T-helper 2 cell (primary cell): ENCODE measurements at places on chromosomes 12 and 14.

- no peak for DNase-seq
Observed at GRCh38 chr12:92624236-92624635, 78.6 kb upstream of the PLEKHG7 start.

- DNase-seq = no peak
Observed at GRCh38 chr14:72568296-72568992, 325.5 kb downstream of the DPF3 start.

DNA sequence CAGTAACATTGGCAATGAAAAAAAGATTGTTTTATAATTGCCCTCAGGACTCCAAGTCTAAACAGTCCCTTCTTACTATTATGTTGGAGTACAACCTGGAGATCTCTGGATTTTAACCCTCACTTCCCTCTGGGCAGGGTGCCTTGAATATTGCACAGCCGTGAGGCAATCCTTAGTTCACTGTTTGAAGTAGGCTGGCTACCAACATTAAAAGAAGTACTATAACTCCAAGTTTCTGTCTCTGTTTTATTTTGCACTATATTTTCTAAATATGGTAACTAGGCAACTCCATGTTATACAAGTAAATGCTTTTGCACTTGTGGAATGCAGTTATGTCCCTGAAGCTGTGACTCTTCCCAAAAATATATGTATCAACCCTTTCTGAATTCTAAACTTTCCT is 490.7 kb downstream of the EGLN3 start:
- DNase-seq = no peak

DNA sequence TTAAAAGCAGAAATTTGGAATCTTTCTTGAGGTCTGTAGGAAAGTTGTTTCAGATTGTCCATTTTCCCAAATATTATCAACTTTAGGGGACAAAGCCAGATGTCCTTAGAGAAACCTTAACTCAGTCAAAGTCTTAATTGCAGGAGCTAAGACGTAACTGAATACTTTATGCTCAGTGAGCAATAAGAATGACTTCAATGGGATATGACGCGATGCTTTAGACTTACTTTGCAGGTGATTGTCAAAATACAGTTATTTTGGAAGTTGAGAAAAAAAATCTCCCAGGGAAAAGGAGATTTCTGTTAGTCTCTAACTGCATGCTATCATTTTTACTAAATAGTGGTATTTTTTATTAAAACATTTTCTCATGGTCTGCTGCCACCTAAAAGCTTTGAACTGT is 750.9 kb upstream of the STXBP6 start:
- no peak for DNase-seq

GRCh38 chr14:102505000-102505619 is 4.5 kb downstream of the ANKRD9 start:
- DNase-seq = no peak

DNA sequence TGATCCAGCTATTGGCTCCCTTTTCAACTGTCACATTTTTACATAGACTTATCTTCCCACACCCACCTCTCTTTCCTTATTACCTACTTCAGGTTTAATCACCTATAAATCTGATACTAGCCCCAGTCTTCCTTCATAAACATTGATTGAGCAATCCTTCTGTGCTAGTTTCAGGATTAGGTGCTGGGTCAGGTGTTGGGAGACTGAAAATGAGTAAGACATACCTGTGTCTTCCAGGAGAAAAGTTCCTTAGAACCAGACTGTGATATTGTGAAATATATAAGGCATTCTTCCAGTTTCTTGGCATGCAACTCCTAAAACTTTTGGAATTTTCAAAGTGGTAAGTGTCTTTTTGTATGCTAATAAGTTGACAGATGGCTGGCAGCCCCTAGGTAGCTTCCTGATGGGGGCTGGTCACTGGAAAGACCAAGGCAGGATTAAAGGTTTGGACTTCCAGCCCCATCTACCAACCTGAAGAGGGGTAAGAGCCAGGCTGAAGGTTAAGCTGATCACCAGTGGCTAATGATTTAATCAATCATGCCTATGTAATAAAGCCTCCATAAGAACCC is 4.6 kb downstream of the ANO6 start:
- no peak for DNase-seq

DNA sequence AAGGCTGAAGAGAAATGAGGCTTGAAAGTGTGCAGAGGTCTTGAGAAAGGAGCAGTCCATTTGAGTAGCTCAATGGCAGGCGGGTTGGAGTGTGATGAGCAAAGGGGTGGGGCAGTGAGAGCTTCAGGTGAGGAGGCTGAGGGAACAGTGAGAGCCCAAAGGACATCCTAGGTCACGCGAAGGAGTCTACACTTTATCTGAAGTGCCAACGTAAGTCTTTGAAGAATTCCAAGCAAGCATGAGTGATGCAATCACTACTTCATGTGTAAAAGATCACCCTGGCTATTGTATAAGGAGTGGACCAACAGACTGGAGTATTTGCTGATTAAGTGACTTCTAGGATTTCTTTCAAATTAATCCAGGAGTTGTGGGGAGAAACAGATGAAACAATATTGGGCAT is 159.9 kb upstream of the HIF1A start:
- DNase-seq = no peak

GRCh38 chr14:100306998-100307765 is 938 bp upstream of the SLC25A29 start:
- no peak for DNase-seq

GRCh38 chr12:57012600-57013465 is 3.5 kb downstream of the TAC3 start:
- no peak for DNase-seq

GRCh38 chr12:2335916-2336315 is 283.1 kb downstream of the CACNA1C start:
- no peak for DNase-seq

GRCh38 chr12:2051700-2052621 is 826 bp upstream of the CACNA1C start:
- no peak for DNase-seq

DNA sequence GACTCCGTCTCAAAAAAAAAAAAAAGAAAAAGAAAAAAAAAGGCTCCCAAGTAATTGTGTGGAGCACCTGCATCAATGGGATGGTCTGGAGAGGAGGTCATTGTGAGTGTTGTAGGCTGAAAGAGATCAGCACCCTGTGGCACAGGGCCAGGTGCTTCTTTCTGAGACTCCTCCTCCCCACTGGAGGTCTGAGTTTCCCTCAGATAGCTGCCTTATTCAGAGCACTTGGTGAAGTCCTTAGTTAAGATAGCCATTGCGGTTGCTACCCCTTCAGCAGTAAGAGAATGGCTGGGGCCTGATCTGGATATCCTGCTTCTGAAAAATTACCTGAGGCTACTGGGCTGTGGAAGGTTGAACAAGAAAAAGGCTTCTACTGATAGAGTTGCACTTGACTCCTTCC is 69.8 kb downstream of the ANO6 start:
- DNase-seq = no peak

DNA sequence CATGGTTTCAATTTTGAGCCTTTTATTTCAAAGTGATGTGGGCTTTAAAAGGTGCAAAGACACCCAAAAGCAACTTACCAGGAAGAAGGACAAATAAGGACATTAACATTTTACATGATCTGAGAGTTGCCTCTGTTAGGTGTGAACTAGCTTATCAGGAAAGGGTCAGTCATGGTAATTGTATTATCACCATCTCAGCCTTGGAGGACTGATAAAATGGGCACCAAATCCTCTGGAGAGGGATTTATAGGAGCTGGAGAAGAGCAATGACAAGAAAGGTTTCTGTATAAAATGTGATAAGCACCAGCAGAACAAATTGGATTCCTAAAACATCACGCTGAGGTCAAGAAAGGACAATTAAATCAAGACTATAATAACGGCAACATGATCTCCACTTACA is 217.7 kb upstream of the PRICKLE1 start:
- no peak for DNase-seq

- DNase-seq = no peak
Observed at GRCh38 chr12:132327336-132328171, 1.8 kb downstream of the GALNT9 start.

DNA sequence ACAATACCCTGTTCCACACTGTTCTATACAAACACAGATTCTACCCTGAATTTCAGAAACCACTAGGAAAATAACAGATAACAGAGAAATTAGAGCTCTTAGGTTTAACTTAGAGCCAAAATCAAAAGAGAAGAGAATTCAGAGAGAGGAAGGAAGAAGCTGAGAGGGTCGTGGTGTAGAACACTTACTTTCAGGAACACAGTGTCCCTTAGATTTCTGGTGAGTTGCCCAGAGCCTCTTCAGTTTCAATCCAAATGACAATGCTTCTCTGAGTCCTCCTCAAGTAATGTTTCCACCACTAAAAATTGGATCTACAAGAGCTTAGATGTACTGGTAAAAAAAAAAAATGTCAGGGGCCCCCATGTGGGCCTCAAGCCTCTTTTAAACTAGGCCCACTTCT is 2.6 kb downstream of the YAF2 start:
- no peak for DNase-seq

- DNase-seq = no peak
Observed at GRCh38 chr12:27359578-27360340, 27.1 kb downstream of the BMAL2 start.

DNA sequence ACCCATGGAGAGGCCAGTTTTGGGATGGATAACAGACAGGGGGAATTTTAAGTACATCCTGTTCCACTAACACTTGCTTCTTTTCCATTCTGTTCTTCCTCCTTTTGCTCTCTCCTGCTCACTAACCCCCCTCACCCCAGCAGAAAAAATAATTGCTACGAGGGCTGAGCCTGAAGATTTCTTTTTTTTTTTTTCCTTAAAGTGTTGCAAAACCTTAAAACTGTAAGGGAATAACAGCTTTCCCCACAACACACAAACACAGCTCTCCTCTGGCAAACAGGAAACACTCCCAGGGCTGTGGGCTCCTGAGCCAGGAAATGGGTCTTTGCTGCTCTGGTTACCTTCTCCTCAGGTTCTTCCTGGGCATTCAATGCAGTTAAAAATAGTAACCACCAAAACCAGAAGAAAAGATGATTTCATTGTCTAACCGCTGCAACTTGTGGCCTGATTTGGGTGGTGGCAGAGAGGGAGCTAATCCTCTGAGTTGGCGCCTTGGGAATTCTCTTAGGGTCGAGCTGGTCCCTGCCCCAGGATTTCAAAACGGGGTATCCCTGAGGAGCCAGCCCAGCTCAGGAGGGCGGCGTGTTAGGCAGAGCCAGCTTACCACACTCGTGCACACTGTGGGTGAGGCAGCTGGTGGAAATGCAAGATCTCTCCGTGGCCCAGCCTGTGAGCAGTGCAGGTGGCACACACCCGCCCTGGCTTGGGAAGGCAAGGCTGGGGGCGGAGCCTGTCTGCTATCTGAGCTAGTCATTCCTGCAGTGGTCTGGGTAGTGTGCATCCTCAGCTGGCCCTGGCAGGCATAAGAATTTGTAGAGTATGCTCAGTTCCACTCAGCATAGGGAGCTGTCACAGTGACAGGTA is 17.1 kb upstream of the EMP1 start:
- DNase-seq = peak; percentile 32

- DNase-seq = no peak
Observed at GRCh38 chr12:63880742-63881263, 36.3 kb downstream of the SRGAP1 start.

DNA sequence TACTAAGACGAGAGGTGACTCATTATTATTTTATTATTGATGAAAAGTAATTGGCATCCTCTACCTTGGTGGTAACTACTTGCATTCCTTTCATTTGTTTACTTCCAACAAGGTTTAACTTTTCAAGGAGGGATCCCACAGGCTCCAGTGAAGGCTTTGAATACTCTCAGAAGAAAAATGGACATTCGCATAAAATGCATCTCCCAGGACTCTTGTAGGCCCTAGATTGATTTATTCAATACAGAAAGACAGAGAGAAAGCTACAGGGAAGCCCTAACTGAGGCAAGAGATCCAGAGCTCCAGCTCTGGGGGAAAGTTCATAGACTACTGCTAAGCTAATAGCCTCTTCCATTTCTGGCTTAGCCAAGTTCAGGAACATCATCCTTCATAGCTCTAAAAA is 87.0 kb downstream of the TBX5 start:
- no peak for DNase-seq

- no peak for DNase-seq
Observed at GRCh38 chr12:64566122-64566521, 44.2 kb upstream of the RASSF3 start.
